ENCODE measurements at places on chromosomes 5 and 9.

- DNase-seq, result no peak
Measured at GRCh38 chr5:15241216-15241821, 258.7 kb upstream of the FBXL7 start.

- no peak for DNase-seq
Measured at GRCh38 chr9:121889990-121890563, 203.0 kb downstream of the TTLL11 start.

DNA sequence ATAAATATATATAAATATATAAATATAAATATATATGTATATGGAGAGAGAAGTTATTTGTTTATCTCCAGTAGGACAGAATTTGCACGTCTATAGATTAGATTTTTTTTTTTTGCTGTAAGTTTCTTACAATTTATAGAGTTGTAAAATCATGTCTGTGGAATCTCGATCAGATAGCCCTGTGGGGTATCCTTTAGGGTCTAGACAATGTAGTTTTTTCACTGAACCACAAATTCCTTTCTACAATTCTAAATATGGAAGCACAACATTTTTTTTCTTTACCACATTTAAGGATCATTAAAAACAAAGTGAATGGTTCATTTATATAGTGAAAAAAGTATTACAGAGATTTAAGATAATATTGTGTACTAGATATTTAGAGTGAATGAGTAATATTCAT is 384.2 kb upstream of the ZNF608 start:
- no peak for DNase-seq

GRCh38 chr9:18438300-18438925 is 35.5 kb upstream of the ADAMTSL1 start:
- DNase-seq, result no peak

GRCh38 chr9:119758241-119758640 is 389.0 kb upstream of the BRINP1 start:
- no peak for DNase-seq

DNA sequence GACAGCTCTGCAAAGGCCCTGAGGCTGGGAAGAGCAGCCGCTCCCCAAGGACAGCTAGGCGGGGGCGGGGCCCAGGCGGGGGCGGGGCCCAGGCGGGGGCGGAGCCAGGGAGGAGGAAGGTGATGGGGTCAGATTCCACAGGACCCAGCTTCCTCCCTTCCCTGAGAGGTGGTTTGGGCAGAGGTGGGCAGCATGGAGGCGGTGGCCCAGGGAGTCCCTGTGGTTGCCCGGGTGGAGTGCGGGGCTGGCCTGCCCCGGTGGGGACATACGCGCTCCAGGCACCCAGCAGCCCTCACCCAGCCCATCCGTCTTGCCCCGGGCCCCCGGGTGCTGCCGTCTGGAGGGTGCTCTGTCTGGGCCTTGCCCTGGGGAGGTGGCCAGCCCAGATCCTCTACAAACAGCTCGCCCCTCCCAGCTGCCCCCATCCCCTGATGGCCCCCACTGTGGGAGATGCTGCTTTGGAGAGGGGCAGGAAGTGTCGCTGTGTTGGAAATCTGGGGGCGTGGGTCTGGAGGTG is 11.0 kb upstream of the RNU6ATAC start:
- DNase-seq, result no peak

- DNase-seq, result no peak
Measured at GRCh38 chr5:154486427-154486866, 8.4 kb upstream of the HAND1 start.

DNA sequence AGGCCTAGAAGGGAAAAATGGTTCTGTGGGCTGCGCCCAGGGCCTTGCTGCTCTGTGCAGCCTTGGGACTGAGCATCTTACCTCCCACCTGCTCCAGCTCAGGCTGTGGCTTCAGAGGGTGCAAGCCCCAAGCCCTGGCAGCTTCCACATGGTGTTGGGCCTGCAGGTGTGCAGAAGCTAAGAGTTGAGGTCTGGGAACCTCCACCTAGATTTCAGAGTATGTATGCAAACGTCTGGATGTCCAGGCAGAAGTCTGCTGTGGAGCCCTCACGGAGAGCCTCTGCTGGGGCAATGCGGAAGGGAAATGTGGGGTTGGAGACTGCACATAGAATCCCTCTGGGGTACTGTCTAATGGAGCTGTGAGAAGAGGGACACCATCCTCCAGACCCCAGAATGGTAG is 36.0 kb downstream of the FBXL7 start:
- DNase-seq, result no peak

DNA sequence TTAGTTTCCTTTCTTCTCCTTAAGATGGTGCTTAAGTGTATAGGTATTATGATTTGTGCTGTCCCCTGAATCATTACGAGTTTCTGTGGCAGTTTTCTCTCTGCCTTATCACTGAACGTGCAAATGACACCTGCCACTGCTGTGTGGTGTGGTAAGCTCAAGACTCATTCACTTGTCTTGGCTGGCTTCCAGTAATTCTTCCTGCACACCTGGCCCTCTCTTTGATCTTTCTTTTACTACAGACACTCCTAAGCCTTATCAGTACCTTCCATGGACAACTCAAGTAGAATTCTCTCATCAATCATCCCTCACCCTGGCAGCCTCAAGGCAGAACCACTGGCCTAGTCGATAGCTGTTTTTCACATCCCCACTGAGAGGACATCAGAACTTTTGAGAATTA is 82.6 kb upstream of the ADAMTS19 start:
- no peak for DNase-seq

DNA sequence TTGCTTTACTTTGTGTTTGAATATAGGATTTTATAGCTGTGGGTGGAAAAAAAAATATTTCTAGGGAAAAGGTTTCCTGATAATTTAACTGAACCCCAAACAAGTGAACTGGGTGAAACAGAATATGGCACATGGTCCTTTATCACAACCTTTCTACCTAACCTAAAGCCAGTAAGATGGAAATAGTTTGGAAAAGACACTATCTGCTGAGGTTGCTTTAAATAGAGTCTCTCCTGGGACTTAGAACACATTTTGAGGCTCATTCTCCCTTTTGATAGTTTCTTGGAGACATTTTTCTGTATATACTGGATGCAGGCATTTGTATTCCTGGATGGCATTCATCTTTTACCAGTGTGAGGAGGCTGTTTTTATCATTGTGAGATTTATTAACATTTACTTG is 39.4 kb downstream of the BASP1 start:
- no peak for DNase-seq

DNA sequence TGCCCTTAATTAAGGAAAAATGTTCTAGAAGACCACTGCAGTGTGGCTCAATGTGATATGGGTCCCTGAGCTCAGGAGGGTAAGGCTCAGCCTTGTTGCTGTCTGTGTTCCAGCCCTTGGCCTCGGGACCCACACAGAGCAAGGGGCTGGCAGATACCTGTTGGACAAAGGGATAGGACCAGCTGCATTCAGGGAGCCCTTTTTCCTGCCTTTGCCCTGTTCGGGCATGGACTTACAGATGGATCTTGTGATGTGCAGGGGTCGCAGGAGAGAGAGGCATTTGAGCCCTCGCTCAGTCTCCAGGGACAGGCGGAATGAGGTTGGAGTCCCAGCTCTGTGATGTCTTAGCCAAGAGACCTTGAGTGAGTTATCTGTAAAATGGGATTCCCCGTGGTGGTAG is 12.1 kb upstream of the BOD1 start:
- no peak for DNase-seq

- DNase-seq, result no peak
Measured at GRCh38 chr9:109245310-109245897, 75.5 kb downstream of the EPB41L4B start.

All from stimulated activated CD4-positive, alpha-beta T cell treated with anti-CD3 and anti-CD28 coated beads, Interleukin-1b, Interleukin-23, amount 100 ng/mL, for 1 hour (primary cell).